ENCODE measurements at places on chromosomes 6 and 20.

DNA sequence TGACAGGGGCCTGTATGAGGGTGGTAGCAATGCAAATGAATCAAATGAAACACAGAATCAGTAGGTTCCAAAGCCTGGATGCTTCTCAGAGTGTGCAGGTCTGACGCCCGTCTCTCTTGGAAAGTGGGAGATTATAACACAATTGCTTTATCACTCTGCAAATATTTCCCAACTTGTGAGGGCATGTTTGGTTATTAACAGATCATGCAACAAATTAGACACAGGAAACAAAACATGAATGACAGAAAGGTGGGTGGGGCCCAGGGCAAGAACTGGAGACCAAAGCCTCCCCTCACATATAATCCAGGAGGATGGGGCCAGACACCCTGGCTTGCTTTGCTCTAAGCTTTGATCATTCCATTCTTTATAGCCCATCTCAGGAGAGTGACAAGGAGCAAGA is 108.6 kb upstream of the MRPS10 start:
- no peaks in the 10 kb centered on the region for H3K4me1 ChIP-seq
- H3K4me3 ChIP-seq: no peak overlapping the region
- peaks cover 5% of the 10 kb centered on the region for H3K27me3 ChIP-seq
- no peaks in the 10 kb centered on the region for H3K36me3 ChIP-seq
- no peak for DNase-seq

GRCh38 chr6:32329141-32329540 is 42.6 kb downstream of the TSBP1 start:
- no peak overlapping the region for H3K27ac ChIP-seq
- no peak for DNase-seq
- peaks cover 12% of the 10 kb centered on the region for H3K27me3 ChIP-seq
- no peaks in the 10 kb centered on the region for H3K4me1 ChIP-seq
- no peak overlapping the region for H3K4me3 ChIP-seq

GRCh38 chr6:93848031-93848742 is 428.8 kb upstream of the EPHA7 start:
- H3K4me3 ChIP-seq: no peak overlapping the region
- DNase-seq: no peak
- H3K36me3 ChIP-seq: no peaks in the 10 kb centered on the region
- H3K27ac ChIP-seq: no peak overlapping the region

GRCh38 chr6:38604700-38605099 is 35.0 kb downstream of the BTBD9 start:
- no peaks in the 10 kb centered on the region for H3K36me3 ChIP-seq
- no peak overlapping the region for H3K4me3 ChIP-seq
- no peaks in the 10 kb centered on the region for H3K4me1 ChIP-seq
- no peak overlapping the region for H3K27ac ChIP-seq
- no peaks in the 10 kb centered on the region for H3K27me3 ChIP-seq
- no peak for DNase-seq

GRCh38 chr6:41694815-41695526 is 40.4 kb downstream of the TFEB start:
- H3K4me1 ChIP-seq: peaks cover 19% of the 10 kb centered on the region
- H3K27ac ChIP-seq: no peak overlapping the region
- peaks cover 2% of the 10 kb centered on the region for H3K27me3 ChIP-seq

- H3K27me3 ChIP-seq: no peaks in the 10 kb centered on the region
- no peaks in the 10 kb centered on the region for H3K36me3 ChIP-seq
- H3K4me1 ChIP-seq: no peaks in the 10 kb centered on the region
- DNase-seq: no peak
- no peak overlapping the region for H3K27ac ChIP-seq
These were observed 36.1 kb downstream of the EYA2 start for GRCh38 chr20:46930640-46931339.

All from endothelial cell of umbilical vein (primary cell).